ENCODE measurements at places on chromosomes 6 and 20. TPM values are rescaled to one million over a fixed set of nuclear protein-coding genes. Genes with fewer than 3 reads are reported as not detected.
A peak's percentile ranks its signal among the peaks of the same experiment; 100 is the strongest.

The C6orf58 gene
- polyA plus RNA-seq: 0.12 TPM

The CD40 gene
- 2.8 TPM for polyA plus RNA-seq

The BEND3 gene
- polyA plus RNA-seq: 4.9 TPM

The CST4 gene
- polyA plus RNA-seq: not detected

The ZNFX1 gene
- polyA plus RNA-seq: 16.4 TPM

The GSTA2 gene
- polyA plus RNA-seq: 24.0 TPM

- no peak for DNase-seq
Observed at GRCh38 chr6:102023977-102024657, 630.6 kb downstream of the GRIK2 start.

DNA sequence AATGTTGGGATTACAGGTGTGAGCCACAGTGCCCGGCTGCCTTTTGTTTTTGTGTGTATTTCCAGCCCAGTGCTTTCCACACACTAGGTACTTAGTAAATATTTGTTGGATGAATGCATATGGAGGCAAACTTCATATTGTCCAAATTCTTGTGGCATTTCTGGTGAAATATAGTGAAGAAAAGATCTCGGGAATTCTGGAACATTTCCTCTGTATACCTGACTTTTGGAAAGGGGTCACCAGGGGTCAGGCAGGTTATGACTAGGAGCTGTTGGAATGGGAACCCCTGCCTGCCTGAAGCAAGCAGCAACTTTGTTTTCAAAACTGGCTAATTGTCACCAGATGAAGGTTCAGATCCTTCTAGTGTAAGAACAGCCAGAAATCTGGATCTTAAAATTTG lies 12.1 kb upstream of the SCP2D1 start:
- H3K4me1 ChIP-seq: no peaks in the 10 kb centered on the region
- no peaks in the 10 kb centered on the region for H3K27me3 ChIP-seq
- H3K4me3 ChIP-seq: no peak overlapping the region
- no peak for DNase-seq

GRCh38 chr20:17679941-17680835 lies 1.9 kb downstream of the RRBP1 start:
- no peaks in the 10 kb centered on the region for H3K27me3 ChIP-seq
- H3K36me3 ChIP-seq: peaks cover 43% of the 10 kb centered on the region
- H3K4me1 ChIP-seq: peaks cover 52% of the 10 kb centered on the region
- DNase-seq: peak; percentile 91
- H3K4me3 ChIP-seq: peak overlapping the region; percentile 95
- peak overlapping the region; percentile 99 for H3K27ac ChIP-seq

DNA sequence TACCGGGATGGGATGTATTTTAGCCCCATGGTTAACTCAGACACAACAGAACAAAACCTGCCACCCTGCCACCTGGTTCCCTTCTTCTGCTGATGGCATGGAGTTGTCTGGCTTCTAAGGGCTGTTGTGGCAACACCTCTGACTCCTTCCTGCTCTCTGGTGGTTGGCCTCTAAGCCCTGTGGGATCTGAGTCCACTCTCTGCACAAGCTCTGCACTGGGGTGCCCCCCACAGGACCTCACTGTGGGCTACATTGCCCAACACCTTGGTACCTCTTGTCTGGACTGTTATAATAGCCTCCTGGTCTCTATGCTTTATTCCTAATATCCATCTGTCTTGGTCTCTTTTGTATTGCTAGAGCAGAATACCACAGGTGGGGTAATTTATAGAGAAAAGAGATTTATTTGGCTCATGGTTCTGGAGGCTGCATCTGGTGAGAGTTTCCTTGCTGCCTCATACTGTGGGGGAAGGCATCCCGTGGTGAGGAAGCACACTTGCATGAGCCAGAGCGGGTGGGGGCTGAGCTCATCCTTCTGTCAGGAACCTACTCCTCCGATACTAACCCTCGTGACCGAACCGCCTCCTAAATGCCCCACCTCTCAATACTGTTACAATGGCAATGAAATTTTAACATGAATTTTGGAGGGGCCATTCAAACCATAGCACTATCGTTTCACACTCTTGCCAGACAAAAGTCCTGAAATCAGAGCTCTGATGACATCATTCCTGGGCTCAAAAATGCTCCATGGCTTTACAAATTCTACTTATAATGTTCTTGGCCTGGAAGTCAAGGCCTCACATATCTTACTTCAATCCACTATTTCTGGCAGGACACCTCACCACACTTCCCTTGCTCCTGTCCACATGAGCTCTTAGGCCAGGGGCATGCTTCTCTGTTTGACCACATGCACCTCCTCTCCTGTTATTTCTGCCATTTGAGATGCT lies 127.2 kb downstream of the PAX1 start:
- H3K4me1 ChIP-seq: no peaks in the 10 kb centered on the region
- no peaks in the 10 kb centered on the region for H3K27me3 ChIP-seq
- no peak for DNase-seq

- H3K4me3 ChIP-seq: no peak overlapping the region
- no peaks in the 10 kb centered on the region for H3K27me3 ChIP-seq
- H3K4me1 ChIP-seq: no peaks in the 10 kb centered on the region
- no peaks in the 10 kb centered on the region for H3K36me3 ChIP-seq
- H3K27ac ChIP-seq: no peak overlapping the region
Observed at GRCh38 chr6:22236626-22237414, 60.0 kb downstream of the PRL start.

GRCh38 chr6:39381550-39382140 lies 59.1 kb upstream of the KCNK16 start:
- no peak overlapping the region for H3K27ac ChIP-seq
- H3K4me3 ChIP-seq: no peak overlapping the region
- no peaks in the 10 kb centered on the region for H3K36me3 ChIP-seq
- H3K27me3 ChIP-seq: no peaks in the 10 kb centered on the region
- DNase-seq: no peak

DNA sequence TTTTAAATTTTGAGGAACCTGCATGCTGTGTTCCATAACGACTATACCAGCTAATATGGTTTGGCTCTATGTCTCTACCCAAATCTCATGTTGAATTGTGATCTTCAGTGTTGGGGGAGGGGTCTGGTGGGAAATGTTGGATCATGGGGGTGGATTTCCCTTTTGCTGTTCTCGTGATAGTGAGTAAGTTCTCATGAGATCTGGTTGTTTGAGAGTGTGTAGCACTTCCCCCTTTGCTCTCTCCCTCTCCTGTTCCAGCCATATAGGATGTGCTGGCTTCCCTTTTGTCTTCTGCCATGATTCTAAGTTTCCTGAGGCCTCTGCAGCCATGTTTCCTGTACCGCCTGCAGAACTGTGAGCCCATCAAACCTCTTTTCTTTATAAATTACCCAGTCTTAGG lies 61.8 kb upstream of the NEDD9 start:
- H3K27me3 ChIP-seq: no peaks in the 10 kb centered on the region
- H3K4me3 ChIP-seq: no peak overlapping the region
- H3K4me1 ChIP-seq: peaks cover 24% of the 10 kb centered on the region
- DNase-seq: no peak
- no peaks in the 10 kb centered on the region for H3K36me3 ChIP-seq

- no peaks in the 10 kb centered on the region for H3K27me3 ChIP-seq
- H3K4me3 ChIP-seq: no peak overlapping the region
- no peak for DNase-seq
- peaks cover 32% of the 10 kb centered on the region for H3K36me3 ChIP-seq
- H3K4me1 ChIP-seq: peaks cover 8% of the 10 kb centered on the region
Observed at GRCh38 chr6:35015476-35015875, 125.7 kb downstream of the TCP11 start.

GRCh38 chr6:110360676-110361075 lies 2.5 kb upstream of the METTL24 start:
- peak; percentile 44 for DNase-seq
- peaks cover 30% of the 10 kb centered on the region for H3K27me3 ChIP-seq
- peaks cover 4% of the 10 kb centered on the region for H3K4me1 ChIP-seq
- no peaks in the 10 kb centered on the region for H3K36me3 ChIP-seq

DNA sequence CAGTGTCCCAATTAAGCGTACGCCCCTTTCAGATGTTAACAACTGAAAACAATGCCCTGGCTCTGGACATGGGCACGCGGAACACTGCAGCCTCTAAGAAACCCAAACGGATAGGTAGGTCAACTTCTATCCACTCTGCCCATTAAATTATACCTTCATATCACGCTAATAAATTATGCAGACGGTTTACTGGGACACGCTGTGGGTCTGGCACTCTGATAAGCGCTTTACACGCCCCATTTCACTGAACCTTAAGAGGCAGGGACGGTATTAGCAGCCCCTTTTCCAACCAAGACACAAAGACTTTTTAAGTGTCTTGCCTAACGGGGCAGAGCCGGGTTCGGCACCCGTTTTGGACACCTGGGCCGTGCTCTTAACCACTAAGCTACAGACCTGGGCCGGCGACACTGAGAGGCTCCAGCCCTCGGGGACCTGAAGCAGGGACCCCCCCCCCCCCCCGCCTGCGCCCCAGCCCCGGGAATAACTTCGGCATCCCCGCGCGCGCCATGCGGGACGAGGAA lies 744 bp downstream of the STAU1 start:
- DNase-seq: no peak
- H3K4me3 ChIP-seq: peak overlapping the region; percentile 68
- no peaks in the 10 kb centered on the region for H3K36me3 ChIP-seq
- peak overlapping the region; percentile 77 for H3K27ac ChIP-seq
- H3K27me3 ChIP-seq: no peaks in the 10 kb centered on the region

DNA sequence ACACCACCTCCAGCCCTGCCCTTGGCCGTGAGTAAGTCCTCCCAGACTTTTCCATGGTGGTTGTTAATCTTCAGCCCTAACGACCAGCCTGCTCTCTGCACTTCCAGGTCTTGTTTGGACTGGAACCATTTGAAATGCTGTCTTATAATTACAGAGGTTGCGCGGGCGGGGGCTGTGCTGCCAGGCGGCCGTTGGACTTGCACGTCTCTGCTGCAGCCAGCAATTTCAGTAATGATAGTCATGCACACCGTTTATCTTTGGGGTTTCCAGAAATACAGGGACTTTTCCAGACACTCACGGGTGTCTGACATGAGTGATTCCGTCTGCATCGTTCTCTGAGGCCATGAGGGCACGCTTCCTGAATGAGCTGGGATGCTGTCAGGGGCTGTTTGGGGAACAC lies 118.2 kb downstream of the BMP7 start:
- H3K27me3 ChIP-seq: no peaks in the 10 kb centered on the region
- no peaks in the 10 kb centered on the region for H3K36me3 ChIP-seq
- no peak overlapping the region for H3K4me3 ChIP-seq
- peak; percentile 22 for DNase-seq
- no peaks in the 10 kb centered on the region for H3K4me1 ChIP-seq

DNA sequence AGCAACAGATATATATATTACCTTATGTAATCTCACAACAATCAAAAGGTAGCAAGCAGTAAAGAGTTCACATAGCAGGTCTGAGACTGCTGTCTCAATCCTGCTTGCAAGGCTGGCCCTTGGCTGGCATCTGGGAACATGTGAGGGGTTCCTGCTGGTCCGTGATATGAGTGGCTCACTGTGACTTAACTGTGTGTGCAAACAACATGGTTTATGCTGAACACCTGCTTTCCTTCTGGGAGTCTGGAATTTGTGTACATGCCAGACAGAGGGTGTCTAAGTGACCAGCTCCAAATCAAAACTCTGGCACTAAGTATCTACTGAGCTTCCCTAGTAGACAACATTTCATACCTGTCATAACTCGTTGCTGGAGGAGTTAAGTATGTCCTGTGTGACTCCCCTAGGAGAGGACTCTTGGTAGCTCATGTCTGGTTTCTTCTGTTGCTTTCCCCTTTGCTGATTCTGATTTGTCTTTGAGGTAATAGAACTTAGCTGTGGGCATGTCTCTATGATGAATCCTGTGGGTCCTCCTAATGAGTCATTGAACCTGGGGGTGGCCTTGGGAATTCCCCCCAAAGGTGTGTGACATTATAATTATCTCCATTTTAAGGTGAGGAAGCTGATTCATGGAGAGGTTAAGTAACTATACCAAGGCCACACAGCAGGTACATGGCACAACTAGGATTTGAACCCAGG lies 131.6 kb upstream of the NEDD9 start:
- DNase-seq: no peak
- H3K27me3 ChIP-seq: no peaks in the 10 kb centered on the region
- peaks cover 15% of the 10 kb centered on the region for H3K4me1 ChIP-seq
- H3K4me3 ChIP-seq: no peak overlapping the region
- no peaks in the 10 kb centered on the region for H3K36me3 ChIP-seq

GRCh38 chr6:42236682-42237473 lies 19.2 kb upstream of the MRPS10 start:
- peaks cover 10% of the 10 kb centered on the region for H3K36me3 ChIP-seq
- no peaks in the 10 kb centered on the region for H3K4me1 ChIP-seq
- no peak for DNase-seq
- no peaks in the 10 kb centered on the region for H3K27me3 ChIP-seq

- no peaks in the 10 kb centered on the region for H3K4me1 ChIP-seq
- H3K27me3 ChIP-seq: peaks cover 42% of the 10 kb centered on the region
- no peak overlapping the region for H3K27ac ChIP-seq
- H3K4me3 ChIP-seq: peak overlapping the region; percentile 16
Observed at GRCh38 chr20:41365777-41366545, 657 bp downstream of the EMILIN3 start.

- DNase-seq: no peak
- peaks cover 4% of the 10 kb centered on the region for H3K4me1 ChIP-seq
- no peak overlapping the region for H3K27ac ChIP-seq
- peaks cover 12% of the 10 kb centered on the region for H3K27me3 ChIP-seq
- no peaks in the 10 kb centered on the region for H3K36me3 ChIP-seq
Observed at GRCh38 chr6:890201-890600, 197.3 kb upstream of the EXOC2 start.

GRCh38 chr20:20706285-20706684 lies 6.2 kb downstream of the RALGAPA2 start:
- peaks cover 9% of the 10 kb centered on the region for H3K4me1 ChIP-seq
- H3K4me3 ChIP-seq: no peak overlapping the region
- H3K36me3 ChIP-seq: no peaks in the 10 kb centered on the region
- H3K27me3 ChIP-seq: no peaks in the 10 kb centered on the region
- H3K27ac ChIP-seq: no peak overlapping the region

- peaks cover 15% of the 10 kb centered on the region for H3K4me1 ChIP-seq
- no peak for DNase-seq
- no peaks in the 10 kb centered on the region for H3K27me3 ChIP-seq
- no peak within 1 kb of the TSS for H3K27ac ChIP-seq
Observed at GRCh38 chr6:32164295-32164694, at the start of gene EGFL8. Gene EGFL8, plus strand, starts transcription at chr6:32164595. Its CDS starts 1,571 bp downstream, at chr6:32166166.

- no peaks in the 10 kb centered on the region for H3K4me1 ChIP-seq
- H3K27ac ChIP-seq: no peak overlapping the region
- no peaks in the 10 kb centered on the region for H3K36me3 ChIP-seq
- H3K4me3 ChIP-seq: no peak overlapping the region
- DNase-seq: peak; percentile 39
Observed at GRCh38 chr6:79913369-79913768, 34.0 kb downstream of the ELOVL4 start.

GRCh38 chr20:7741866-7742265 lies 198.4 kb downstream of the HAO1 start:
- H3K4me3 ChIP-seq: no peak overlapping the region
- no peaks in the 10 kb centered on the region for H3K4me1 ChIP-seq
- no peak overlapping the region for H3K27ac ChIP-seq
- H3K27me3 ChIP-seq: no peaks in the 10 kb centered on the region
- H3K36me3 ChIP-seq: no peaks in the 10 kb centered on the region

DNA sequence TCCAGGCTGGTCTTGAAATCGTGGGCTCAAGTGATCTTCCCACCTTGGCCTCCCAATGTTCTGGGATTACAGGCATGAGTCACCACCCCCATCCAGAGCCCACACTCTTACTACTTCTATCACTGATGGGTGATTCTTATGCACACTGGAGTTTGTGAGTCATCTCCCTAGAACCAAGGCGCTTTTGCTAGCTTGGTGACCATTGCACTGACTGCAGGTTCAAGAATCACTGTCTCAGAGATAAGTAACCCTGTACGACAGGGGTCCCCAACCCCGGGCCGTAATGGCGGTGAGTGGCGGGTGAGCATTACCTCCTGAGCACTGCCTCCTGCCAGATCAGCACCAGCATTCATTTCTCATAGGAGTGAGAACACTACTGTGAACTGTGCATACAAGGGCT lies 118.8 kb downstream of the MAP3K7 start:
- no peak overlapping the region for H3K27ac ChIP-seq
- no peaks in the 10 kb centered on the region for H3K36me3 ChIP-seq
- H3K4me3 ChIP-seq: no peak overlapping the region
- DNase-seq: no peak
- H3K27me3 ChIP-seq: peaks cover 8% of the 10 kb centered on the region
- H3K4me1 ChIP-seq: peaks cover 4% of the 10 kb centered on the region

Measured in large intestine (tissue), 12 donors.